NCI-H187 (cell line): ENCODE measurements at places on chromosomes 3 and 15.

DNA sequence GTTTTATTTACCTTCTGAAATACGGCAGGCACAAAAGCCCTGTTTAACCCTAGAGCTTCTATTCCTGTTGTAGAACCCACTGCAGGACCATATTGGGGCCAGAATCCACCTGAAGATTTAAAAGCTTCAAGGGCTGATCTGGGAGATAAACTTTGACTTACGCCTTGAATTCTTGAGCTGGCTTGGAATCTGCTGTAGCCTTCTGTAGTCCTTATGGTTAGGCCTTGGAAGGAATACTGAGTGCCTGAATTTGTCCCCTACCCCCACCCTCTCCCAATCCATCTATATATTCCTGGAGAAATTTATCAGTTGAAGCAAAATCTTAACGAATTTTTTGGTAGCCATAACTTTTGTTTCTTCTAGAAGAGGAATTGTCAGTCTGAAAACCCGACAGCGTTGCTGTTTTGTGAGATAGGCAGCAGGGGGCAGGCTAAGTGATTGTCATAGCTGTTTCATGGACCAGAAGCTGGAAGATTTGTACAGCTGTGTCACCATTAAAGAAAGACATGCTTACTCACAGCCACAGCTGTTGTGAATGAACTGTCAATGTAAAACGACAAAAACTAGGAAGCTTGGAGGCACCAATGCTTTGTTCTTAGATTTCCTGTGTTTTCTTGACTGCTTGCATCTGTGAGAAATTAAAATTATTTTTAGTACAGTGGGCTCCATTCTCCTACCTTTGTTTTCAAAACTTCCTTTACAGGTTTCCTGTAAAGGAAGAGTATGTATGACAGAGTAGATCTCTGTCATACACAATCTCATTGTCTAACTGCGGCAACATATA, 12.8 kb downstream of the LXN start:
- DNase-seq = no peak

DNA sequence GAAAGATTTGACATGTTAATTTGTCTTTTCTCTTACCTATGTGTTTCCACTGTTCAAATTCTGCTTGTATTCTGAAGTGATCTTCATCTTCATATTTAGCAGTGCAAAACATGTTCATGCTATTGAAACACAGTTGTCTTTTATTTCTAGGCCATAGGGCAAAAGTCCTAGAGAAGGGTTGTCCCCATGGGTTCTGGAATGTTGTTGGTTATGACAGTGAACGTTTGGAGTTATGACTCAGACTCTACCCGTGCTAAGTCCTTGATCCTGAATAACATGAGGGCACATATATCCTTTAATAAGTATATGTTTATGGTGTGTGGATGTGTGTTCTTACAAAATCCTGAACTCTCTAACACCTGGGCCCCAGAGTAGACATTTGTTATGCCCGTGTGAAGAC, 23.0 kb upstream of the ARPP21 start:
- no peak for DNase-seq

DNA sequence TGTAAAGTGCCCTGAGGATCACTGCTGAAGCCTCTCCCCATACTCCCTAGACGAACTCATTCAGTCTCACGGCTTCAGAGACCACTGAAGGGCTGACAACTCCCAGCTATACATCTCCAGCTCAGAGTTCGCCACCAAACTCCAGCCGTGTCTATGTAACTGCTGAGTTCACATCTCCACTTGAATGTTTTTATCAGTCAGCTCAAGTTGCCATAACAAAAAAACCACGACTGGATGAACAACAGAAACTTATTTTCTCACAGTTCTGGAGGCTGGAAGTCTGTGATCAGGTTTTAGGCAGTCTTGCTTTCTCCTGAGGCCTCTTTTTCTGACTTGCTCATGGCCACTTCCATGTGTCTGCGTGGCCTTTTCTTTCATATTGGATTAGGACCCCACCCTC, 223.0 kb upstream of the LRRFIP2 start:
- DNase-seq = no peak

DNA sequence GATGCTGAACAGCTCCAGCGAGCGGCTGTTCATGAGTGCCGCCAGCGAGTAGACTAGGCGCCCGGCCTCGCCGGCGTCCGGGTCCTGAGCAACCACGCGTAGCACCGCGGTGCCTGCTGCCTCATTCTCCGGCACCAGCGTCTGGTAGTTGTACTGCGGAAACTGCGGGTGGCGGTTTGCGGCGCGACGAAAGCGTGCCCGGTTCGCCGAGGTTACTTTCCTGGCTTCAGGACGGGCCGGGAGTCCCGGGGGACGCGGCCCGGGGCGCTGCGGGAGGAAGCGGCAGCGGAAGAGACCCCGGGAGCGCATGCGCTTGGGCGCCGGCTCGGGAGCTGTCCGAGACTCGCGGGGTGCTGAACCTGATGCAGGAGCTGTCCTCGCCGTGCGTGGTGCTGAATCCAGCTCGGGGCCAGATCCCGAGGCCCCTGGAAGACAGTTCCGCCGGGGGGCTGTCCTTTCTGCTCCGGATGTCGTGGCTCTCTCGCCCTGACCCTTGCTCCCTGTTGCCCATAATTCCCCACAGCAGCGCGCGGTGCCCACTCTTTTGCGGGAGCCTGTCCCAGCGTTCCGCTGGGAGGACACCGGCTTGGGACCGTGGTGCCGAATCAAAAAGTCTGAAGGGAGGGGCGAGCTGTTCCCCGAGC, 1.1 kb downstream of the CELSR3 start:
- no peak for DNase-seq

GRCh38 chr15:76932135-76932966, 802 bp downstream of the RCN2 start:
- DNase-seq = no peak

- DNase-seq = no peak
Observed at GRCh38 chr3:41684797-41685735, 276.8 kb downstream of the ULK4 start.

DNA sequence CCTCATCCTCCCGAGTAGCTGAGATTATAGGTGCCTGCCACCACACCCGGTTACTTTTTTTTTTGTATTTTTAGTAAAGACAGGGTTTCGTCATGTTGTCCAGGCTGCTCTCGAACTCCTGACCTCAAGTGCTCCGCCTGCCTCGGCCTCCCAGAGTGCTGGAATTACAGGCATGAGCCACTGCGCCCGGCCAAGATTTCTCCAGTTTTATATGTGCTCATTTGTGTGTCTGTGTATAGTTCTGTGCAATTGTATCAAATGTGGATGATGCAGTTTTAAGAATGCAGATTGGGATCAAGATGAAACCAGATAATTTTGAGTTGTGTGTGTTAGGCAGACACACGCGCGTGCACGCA, 68.3 kb downstream of the SLCO3A1 start:
- no peak for DNase-seq
